ENCODE measurements at places on chromosomes 1 and 21.

DNA sequence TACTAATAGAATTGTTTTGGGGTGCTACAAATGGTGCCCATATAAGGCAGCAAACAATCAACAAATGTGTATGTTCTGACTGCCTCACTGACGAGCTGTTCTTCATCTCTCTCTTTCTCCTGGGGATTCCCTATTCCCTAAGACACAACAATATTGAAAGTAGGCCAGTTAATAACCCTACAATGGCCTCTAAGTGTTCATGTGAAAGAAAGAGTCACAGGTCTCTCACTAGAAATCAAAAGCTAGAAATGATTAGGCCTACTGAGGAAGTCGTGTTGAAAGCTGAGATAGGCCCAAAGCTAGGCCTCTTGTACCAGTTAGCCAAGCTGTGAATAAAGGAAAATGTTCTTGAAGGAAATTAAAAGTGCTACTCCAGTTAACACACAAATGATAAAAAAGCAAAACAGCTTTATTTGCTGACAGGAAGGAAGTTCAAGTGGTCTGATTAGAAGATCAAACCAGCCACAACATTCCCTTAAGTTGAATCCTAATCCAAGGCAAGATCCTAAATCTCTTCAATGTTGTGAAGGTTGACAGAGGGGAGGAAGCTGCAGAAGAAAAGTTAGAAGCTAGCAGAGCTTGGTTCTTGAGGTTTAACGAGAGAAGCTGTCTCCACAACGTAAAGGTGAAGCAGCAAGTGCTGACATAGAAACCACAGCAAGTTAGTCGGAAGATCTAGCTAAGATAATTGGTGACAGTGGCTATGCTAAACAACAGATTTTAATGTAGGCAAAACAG is 26.3 kb downstream of the ATP2B4 start:
- no peak for DNase-seq

- peak; percentile 6 for DNase-seq
These were observed 50.6 kb downstream of the L1TD1 start for GRCh38 chr1:62245201-62245600.

GRCh38 chr1:172724232-172724631 is 65.3 kb downstream of the FASLG start:
- no peak for DNase-seq

DNA sequence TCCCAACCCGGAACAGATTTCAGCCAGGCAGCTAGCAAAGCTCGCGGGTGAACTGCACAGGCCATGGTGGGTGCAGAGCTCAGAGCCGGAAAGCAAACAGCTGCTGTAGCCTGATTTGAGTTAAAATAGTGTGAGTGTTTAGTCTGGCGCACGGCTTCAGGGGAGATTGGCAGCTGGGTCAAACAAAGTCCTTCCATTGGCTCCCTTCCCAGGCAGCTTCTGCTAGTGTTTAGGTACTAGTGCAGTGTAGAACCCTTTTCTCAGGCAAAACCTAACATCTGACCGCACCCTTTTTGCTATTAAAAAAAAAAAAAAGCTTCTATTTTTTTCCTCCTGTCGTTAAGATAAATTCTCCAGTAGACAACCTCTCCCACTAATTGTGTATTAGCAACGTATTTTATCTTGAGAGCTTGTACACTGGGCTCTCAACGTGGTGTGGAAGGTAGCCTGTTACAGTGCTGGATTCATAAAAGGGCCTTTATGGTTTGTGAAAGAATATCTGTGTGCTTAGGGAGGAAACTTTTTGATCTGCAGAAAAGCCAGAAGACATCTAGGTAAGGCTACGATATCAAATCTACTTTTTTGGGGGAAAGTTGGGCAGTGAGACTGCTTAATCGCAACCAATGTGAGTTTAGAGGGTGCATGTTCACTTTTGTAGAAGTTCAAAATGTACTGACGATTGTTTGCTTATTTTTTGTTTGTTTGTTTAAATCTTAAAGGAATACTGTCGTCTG is 689.6 kb downstream of the USP25 start:
- DNase-seq: peak; percentile 93

GRCh38 chr1:169515641-169516040 is 29.9 kb upstream of the SLC19A2 start:
- DNase-seq: no peak

DNA sequence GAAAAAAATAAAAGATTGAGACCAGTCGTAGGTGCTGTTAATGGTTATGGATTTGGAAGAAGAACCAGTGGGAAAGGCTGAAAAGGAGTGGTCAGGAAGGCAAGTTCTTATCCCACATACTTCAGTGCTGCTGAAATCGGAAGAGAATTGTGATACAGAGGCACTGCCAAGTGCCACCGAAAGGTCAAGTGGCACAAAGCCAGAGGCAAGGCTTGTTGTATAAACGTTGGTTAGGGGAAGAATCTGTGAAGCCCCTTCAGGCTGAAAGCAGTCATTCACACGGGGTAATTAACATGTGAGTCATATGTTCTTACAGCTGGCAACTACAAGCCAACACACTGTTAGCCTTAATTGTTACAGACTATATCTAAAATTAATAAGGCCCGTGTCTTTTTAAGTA is 48.8 kb downstream of the ZBTB40 start:
- DNase-seq: peak; percentile 46

DNA sequence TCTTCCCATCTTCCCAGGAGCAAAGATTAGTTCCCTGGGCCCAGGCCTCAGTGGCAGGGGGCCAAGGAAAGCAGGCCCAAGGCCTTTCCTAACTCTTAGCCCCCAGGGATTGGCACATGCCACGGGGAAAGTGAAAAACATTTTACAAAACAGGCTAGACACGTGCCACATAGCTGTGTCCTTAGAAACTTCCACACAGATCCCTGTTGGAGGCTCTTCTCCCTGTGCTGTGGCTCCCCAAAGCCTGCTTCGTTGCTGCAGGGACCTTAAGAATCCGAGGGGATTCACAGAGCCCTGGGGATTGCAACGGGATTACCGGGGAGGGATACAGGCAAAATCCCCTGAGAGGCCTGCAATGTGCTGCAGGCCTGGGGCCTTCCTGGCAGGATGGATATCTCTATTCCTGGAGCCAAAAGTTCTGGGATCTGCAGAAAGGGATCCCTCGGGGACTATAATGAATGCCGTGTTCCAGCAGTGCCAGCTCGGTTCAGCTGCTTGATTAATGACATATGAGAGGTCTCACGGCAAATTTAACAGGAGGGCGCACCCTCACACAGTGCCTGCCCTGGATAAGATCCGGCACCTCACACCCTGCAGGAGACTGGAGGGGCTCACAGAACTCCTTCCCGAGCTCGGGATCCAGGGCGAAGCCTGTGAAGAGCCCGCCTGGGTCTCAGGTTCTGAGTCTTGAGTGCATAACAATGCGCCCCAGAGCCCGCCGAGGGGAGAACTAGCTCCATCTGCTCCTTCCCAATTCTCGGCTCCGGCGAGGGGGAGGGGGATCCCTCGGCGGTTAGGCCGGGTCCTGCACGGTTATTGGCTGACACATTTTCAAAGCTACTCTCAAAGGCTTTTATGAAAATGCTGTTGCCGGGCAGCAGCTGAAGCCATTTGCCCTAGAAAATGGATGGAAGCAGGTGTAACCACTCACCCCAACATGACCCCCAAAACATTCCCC is 15.3 kb upstream of the RGS8 start:
- peak; percentile 6 for DNase-seq

GRCh38 chr1:151720974-151721787 is at the start of gene RIIAD1:
Gene RIIAD1, plus strand, starts transcription at chr1:151721522. Its CDS starts 15 bp downstream, at chr1:151721537.
- DNase-seq: peak; percentile 7

DNA sequence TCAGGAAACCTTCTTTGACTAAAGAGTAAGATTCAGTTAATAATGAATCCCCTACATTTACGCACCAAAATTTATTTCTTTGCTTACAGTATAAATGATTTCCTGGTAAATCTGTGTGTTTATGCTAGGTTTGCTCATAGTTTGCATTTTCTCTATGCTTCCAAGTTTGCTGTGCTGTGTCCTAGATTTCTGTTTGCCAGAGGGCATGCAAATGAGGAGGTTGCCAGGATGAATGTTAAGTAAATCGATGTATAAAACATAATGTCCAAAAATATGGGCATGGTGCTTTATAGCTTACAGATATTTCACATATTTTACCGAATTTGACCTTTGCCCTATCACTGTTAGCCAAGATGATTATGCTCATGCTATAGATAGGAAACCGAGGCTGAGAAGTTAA is 63.8 kb downstream of the TBX19 start:
- no peak for DNase-seq

DNA sequence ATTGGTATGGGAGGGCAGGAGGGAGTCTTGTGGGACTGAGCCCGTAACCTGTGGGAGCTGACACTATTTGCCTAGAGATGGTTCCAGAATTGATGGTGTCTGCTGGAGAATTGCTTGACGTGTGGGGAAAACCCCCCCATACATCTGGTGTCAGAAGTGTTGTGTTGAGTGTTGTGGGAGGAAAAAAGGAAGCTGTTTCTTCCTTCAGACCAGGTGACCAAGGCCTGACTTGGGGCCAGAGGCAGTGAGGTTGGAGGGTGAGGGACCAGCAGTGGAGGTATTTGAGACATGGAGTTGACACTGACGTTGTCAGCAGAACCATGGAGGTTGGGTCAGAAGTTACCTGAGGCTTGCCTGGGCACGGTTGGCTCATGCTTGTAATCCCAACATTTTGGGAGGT is 8.3 kb downstream of the SHISAL2A start:
- DNase-seq: no peak

DNA sequence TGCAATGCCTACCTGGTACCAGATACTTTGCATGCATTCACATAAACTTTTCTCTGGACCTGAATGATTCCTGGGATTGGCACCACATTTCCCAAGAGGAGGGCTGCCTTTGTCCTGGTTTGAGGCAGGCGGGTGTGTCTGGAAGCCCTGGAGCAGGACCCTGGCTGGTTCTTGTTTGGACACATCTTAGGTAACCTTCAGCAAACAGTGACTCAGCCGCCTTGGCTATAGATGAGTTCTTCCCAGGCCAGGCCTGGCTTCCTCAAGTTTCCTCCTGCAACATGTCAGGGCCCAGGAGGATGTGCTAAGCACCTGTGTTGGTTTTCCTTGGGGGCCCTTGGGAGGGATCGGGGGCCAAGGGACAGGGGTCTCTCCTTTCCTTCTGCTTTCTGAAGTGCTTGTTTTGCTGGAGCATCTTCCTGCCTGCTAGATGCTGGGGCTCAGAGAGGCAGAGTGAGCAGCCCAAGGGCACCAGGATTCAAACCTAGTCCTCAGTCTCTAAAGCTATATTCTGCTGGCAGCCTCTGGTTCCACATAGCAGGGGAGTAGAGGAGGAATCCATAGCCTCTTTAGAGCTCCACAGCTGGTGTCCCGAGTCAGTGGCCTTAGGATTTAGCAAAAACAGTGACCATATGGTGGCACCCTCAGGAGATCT is 38.2 kb downstream of the PAX7 start:
- no peak for DNase-seq

DNA sequence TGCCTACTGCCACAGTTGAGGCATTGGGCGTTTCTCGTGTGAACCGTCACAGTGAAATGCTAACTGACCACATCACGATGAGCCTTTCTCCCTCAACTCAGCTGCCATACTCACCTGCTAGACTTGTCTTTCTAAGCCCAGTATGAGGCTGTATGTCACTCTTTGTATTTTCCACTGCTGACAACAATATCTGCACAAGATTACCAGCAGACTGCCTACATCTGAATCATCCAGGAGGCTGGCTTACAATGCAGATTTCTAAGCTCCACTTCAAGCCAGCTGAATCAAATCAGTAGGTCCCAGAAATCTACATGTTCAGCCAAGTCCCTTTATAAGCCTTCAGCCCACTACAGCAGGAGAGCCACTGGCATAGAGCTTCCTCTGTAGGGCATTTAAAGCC is 355.0 kb upstream of the DUSP10 start:
- peak; percentile 25 for DNase-seq

DNA sequence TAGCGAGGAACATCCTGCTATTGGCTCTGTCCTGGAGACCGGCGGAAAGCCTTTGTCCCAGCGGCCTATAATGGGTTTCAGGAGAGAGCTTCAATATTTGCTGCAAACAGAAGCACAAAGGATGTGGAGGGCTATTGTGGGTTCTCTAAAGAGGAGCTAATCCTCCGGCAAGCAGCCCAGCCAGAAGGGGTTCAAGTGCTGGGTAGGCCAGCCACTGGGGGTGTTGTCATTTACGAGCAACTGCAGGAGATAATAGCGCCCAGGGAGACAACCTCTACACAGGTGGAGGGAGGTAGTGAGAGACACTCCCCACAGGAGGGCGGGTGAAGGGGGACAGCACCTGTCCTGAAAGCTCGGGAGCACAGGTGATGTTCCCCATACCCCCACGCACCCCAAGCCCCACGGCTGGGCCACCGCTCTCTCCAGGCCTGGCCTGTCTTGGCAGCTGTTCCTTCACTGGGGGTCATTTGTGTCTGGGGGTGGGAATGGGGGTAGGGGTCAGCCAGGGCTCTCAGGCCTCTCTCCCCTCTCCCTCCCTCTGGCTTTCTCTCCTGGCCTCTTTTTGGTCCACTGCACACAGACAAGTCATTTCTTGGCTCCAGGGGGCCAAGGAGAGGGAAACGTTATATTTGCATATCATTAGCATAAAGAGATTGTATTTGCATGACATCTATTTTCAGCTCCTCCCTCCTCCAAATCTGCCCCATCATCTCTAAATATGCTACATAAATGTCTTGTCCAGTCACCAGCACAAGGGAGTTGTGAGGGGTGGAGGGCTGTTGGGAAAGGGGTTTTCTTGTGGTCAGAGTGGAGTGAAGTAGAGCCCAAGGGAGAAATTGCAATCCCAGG is 22.0 kb upstream of the SLC26A9 start:
- no peak for DNase-seq

DNA sequence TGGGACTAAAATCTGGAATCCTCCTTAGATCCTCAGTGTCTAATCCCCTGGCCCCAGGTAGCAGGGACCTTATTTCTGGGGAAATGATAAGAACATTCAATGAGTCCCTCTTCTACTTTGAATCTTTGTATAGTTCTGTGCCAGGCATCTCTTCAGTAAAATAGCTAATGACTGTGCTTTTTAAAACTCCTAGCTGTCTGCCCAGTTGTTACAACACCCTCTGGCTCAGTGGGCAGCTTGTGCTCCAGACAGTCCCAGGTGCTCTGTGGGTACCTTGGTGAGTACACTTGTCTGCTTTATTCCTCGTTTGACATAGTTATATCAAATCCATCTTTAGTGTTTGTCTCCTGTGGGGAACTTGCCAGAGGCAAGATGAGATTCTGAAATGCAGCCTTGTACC is 18.0 kb downstream of the TGFB2 start:
- DNase-seq: no peak

- DNase-seq: peak; percentile 65
These were observed 16.6 kb upstream of the DR1 start for GRCh38 chr1:93328809-93329760.

DNA sequence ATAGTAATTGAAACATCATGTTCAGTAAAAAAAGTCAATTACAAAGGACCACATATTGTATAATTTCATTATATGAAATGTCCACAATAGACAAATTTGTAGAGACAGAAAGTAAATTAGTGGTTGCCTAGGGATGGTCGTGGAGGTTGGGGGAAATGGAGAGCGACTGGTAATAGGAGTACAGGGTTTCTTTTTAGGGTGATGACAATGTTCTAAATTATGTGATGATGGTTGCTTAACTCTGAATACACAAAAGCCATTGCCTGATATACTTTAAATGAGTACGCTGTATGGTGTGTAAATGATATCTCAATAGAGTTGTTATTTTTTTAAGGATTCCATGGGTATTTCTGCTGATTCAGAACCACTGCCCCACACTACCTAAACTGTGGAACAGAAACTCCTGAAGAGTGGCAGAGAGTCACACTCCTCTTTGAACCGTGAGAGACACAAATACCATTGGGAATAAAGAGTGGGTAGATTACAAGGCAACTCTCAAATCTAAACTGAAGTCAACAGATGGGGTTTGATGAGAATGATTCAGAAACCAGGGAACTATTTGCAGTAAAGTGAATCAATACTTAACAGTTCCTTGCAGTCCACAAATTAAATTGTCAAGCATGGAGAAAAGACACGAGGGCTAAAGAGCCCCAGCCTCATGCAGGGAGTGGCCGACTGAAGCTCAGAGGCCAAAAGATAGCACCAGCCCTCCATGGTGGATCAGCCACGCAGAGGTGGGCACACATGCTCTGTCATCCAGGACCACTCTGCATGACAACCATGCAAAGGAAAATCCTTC is 118.0 kb downstream of the CAPN8 start:
- no peak for DNase-seq

Data from fibroblast of mammary gland (primary cell).